ENCODE measurements at places on chromosomes 2 and 18.

DNA sequence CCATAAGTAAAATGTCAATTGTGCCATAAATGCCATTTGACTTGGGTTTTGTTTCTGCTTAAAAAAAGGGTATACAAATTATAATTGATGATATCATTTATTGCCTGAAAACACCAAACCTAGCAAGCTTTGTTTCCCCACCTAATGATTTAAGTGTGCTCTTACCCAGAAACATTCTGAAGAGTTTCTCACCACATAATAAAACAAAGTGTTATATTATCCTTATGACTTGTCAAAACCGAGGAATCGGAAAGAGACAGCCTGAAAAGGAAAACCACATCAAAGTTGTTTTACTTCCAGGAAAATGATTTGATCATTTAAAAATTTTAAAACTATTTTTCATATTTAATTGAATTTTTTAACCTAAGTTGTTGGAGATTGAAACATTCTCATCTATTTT is 170.5 kb upstream of the SLC39A10 start:
- DNase-seq = no peak

- no peak for DNase-seq
These were observed 14.4 kb upstream of the TET3 start for GRCh38 chr2:73970141-73970803.

GRCh38 chr2:120005834-120006521 is 6.9 kb upstream of the EPB41L5 start:
- no peak for DNase-seq

DNA sequence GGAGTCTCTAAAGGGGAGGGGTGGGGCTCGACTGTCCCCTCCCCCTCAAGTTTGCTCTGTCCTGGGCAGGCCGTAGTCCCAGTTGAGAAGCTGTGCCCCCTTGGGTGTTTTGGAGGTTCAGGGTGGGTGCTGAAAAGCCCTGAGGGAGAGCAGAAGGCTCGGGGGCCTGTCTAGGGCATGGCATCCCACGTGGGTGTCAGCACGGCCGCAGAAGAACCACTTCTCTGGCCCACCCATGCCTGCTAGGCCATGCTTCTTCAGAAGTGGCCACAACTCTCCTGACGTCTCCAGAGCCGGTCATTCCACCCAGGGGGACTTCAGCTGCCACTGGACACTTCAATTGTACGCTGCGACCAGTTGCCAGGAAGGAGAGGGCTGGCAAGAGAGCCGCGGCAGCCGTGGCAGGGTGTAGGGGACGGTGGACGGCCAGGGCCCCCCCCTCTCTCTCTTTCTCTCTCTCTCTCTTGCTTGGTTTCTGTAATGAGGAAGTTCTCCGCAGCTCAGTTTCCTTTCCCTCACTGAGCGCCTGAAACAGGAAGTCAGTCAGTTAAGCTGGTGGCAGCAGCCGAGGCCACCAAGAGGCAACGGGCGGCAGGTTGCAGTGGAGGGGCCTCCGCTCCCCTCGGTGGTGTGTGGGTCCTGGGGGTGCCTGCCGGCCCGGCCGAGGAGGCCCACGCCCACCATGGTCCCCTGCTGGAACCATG is at the start of gene INPP5D:
INPP5D (plus strand) TSS at position 546 of the 704 bp plus-strand sequence; CDS start at position 683, 137 bp downstream.
- no peak for DNase-seq

DNA sequence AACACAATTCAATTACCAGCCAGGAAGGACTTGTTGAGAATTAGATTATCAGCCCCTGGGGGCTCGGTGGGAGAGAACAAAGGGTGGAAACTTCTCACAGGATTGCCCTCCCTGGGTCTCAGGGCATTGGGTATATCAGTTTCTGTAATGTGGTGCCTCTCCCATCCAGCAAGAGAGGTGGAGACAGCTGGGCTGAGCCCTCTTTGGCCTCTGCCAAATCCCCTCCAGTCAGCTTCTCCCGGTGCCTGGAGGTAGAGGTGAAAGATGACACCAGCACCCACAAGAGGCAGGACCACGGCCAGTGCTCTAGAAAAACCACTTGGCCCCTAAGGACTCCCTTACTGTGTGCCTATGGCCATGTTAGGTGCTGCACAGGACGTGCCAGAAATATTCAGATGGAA is 179.7 kb downstream of the HAUS1 start:
- DNase-seq = no peak

DNA sequence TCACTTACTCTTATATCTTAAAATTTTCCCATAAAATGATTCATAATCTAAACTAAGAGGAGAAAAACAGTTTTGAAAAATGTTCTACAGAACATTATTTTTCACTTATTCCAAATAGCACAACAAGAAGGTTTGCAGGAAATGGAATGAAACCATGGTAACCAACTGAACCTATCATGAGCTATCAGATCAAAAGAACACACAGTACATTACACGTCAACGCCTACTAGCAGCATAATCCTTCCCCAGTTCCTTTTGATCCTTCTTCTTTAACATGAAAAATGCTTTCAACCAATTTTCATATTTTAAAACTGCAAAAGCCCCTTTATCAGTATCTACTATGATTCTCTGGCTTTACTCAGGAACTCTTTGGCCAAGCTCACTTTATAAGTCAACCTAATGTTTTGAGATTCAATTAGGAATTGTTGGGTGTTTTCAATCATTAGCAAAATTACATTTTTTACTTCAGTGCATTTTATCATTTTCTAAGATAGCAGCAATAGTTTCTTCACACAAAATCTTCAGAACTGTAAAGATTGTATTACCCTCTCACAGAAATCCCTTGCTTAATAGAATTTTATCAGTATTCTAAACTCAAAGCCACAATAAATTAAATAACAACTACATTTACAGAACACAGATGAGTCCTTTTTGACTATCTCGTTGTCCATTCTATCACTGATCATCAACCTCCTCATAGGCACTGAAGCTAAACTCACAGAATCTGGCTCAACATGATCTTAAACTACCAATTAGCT is 102.5 kb downstream of the CHN1 start:
- no peak for DNase-seq

Measured in RWPE2 (cell line).